NCI-H2081 treated with DMSO at 0.1 percent for 48 hours (cell line): ENCODE measurements at places on chromosomes 1 and 21.

DNA sequence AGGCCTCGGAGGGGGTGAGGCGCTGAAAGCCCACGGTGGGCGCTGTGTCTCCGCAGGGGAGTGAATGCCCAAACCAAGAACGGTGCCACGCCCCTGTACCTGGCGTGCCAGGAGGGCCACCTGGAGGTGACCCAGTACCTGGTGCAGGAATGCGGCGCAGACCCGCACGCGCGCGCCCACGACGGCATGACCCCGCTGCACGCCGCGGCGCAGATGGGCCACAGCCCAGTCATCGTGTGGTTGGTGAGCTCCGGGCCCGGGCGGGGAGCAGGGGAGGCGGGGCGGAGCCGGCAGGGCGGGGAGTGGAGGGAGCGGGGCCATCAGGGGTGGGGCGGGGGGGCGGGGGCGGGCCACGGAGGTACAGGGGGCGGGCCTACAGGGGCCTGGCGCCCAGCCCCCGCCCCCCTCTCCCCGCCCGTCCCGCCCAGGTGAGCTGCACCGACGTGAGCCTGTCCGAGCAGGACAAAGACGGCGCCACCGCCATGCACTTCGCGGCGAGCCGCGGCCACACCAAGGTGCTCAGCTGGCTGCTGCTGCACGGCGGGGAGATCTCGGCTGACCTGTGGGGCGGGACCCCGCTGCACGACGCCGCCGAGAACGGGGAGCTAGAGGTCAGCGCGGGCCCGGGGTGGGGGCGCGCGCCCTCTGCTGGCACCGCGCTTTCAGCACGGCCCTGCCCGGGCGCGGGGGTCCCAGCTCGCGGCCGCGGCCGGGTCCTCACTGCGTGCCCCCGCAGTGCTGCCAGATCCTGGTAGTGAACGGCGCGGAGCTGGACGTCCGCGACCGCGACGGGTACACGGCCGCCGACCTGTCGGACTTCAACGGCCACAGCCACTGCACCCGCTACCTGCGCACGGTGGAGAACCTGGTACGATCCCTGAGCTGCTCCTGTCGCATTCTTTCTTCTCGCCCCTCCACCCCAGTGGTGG, 15.9 kb downstream of the ESPN start:
- DNase-seq = no peak

DNA sequence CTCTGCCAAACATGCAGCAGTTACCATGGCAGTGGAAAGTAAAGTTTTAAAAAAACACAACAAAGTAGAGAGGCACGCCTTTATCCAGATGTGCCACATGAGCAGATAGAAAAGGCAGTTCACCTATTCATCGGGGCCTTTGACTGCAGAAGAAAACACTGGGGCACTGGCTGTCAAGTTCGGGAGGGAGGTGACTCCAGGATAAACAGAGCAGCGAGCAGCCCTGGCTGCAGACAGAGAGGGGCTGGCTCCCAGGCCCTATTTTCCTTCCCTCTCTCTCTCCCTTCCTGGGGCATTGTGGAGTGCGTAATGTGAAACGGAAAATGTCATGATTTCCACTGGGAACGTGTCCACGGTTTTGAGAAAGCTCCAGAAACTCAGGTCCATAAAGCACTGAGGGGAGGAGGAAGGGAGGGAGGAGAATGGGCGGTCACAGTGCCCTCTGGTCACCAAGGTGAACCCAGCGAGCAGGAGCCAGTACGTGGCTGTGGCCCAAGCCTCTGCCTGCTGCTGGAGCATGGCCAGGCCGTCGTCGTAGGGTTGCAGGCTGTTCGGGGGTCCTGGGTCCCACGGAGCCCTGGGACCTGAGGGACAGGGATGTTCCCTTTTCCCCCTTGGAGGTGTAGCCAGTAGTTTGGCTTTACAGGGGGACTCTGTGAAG, 114.7 kb upstream of the IRF2BP2 start:
- DNase-seq = no peak

- DNase-seq = no peak
Measured at GRCh38 chr1:229430761-229431283, 3.1 kb downstream of the ACTA1 start.

DNA sequence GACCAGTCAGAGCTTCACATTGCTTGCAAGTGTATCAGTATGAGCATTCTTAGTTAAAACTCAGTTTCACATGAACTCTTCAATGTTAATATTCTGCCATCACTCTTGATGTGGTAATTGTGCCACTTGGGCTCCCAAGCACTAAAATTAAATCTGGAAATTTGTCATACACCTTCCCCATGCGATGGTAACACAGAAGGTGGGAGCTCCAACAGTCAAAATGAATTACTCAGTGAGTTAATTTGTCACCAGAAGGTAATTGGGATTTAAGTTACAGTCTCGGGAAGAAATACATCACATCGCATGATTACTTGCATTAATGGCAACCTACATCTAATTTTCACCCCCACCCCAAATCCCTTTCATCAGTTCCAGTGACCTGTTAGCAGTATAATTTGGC, 376.5 kb upstream of the DAB1 start:
- no peak for DNase-seq

DNA sequence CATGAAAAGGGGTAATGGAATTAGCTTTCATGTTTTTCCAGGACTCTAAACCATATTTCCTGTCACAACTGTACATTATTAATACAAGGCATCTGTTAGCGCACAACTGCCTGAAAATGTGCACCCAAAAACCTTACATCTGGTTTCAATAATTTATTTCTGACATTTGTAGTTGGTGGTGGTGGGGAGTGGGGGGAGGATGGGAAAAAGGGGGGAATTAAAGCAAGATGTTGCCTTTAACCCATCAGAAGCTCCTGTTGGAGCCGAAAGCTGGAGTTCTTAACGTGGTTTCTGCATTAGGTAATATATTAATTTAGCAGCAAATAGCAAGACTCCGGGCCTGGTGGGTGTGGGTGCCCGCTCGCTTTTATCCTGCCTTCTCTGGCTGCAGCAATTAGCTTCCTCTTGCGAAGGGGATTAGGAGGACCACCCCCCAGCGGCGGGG, 36.9 kb upstream of the HHAT start:
- no peak for DNase-seq

GRCh38 chr1:183723571-183723970, 70.5 kb upstream of the APOBEC4 start:
- no peak for DNase-seq

- no peak for DNase-seq
Measured at GRCh38 chr1:155128755-155129473, 1.2 kb downstream of the EFNA1 start.

DNA sequence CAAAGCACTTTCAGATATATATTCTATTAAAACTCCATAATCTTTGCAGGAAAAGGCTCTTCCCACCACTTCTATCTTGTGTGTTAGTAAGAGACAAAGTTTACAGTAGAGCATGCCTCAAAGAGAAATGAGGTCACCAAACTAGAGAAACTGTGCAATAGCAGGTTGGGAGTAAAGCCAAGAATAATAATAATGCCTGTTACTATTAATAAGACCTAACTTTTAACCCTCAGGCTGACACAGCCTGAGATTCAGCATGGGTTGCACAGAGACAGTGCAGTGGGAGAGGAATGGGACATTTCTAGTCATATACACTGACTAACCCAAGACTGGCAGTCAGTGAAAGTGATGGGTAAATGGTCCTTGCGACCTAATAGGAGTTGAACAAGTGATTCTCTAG, 320.2 kb upstream of the NFIA start:
- DNase-seq = no peak

DNA sequence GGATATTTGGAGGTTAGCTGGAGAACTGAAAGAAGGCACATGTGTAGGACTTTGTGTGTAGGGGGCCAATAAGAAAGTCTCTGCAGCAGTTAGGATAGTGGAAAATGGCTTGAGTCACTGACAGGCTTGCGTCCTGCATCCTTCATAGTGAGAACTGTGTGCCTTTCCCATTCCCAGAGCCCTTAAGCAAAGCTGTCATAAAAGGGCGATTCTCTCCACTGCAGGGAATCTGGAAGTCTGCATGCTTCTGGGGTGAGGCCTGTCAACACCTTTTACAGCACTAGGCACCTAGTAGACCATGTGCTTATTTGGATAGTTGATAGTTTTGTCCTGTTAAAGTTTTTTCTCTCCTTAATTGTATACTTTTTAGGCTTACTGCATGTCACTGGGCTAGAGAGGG, 39.4 kb upstream of the MACF1 start:
- DNase-seq = no peak

DNA sequence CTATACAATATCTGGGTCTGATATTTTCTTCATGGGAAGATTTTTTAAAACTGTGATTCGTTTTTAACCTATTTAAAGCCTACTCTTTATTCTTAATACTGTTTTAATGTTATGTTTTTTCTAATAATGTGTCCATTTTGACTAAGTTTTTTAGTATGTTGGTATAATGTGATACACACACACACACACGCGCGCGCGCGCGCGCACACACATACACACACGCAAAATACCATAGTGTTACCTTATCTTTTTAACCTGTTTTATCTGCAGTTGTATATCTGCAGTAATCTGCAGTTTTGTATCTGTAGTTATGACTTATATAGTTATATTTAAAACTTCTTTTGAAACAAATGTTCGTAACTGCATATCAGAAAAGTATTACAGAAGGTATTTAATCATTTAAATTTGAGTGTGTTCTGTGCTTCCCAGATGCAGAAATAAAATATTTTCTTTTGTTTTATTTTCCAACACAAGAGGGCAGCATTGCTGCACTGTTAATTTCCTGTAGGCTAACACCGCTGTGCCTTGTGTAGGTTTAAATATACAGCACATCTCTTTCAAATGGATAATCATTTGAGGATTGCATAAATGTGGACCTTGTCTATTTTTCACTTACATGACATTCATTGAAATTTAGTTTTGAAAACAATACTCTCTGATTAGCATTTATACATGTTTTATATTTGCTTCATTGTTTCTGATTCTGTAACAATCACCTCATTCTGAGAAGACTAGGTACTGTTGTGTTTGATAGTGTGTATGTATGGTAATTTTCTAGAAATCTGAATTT, 166.1 kb downstream of the PDE4B start:
- peak; percentile 26 for DNase-seq
